ENCODE measurements at places on chromosomes 6 and 20.

- DNase-seq, result no peak
Observed at GRCh38 chr6:38413102-38413800, 226.5 kb downstream of the BTBD9 start.

- no peak for DNase-seq
Observed at GRCh38 chr6:107246972-107247615, 131.8 kb upstream of the BEND3 start.

DNA sequence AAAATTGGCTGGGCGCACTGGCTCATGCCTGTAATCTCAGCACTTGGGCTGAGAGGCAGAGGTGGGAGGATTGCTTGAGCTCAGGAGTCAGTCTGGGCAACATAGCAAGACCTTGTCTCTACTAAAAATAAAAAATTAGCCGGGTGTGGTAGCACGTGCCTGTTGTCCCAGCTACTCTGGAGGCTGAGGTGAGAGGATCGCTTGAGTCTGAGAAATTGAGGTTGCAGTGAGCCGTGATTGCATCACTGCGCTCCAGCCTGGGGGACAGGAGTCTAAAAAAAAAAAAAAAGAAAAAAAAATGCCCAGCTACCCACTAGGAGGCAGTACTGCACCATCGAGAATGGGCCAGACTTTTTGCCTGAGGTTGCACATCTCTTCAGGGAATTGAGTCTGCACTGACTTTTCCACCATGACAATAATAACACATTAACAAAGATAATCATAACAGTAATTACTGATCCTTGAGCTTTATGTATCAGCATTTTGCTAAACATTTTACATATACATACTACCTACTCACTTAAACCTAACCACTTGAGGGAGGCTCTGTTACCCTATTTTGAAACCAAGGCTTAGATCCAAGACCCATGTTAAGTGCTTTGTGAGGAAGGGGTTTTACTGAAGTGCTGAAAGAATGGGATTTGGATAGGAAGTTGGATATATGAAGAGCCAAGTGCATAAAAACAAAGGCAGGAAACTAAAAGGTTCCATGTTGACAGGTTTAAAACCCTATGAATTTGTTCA, 21.0 kb downstream of the SRSF3 start:
- peak; percentile 74 for DNase-seq

- no peak for DNase-seq
Observed at GRCh38 chr6:129481706-129482105, 228.3 kb downstream of the ARHGAP18 start.

DNA sequence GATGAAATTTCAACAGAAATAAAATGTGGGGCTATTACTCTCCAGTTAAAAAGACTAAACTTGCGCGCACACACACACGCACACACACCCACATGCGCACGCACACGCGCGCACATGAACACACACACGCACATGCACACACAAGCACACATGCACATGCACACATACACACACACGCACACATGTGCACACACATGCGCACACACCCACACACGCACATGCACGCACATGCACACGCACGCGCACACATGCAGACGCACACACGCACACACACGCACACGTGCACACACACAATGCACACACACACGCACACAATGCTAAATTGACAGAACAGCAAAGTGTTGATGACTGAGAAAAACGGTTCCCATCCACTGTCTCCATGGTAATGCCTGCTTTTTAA, 754.1 kb downstream of the CBLN4 start:
- DNase-seq, result no peak

GRCh38 chr6:2725999-2726567, 24.6 kb downstream of the MYLK4 start:
- DNase-seq, result peak; percentile 57

DNA sequence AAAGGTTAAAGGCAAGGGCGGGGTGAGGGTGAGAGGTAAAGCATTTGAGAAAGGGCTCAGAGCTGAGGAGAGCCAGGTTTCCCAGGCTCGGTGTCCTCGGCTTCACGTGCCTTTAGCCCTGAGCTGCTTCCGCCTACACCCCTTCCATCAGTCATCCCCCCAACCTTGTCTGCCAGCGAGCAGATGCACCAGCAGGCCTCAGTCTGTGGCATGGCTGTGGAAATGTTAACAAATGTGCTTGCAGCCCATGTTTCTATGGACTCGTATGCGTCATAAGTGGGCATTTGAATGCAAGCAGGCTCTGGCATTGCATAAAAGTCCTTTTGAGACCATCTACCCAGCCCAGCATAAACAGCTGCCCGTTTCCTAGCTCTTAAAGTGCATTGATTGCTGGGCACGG, 88.8 kb downstream of the SYNJ2 start:
- DNase-seq, result no peak

DNA sequence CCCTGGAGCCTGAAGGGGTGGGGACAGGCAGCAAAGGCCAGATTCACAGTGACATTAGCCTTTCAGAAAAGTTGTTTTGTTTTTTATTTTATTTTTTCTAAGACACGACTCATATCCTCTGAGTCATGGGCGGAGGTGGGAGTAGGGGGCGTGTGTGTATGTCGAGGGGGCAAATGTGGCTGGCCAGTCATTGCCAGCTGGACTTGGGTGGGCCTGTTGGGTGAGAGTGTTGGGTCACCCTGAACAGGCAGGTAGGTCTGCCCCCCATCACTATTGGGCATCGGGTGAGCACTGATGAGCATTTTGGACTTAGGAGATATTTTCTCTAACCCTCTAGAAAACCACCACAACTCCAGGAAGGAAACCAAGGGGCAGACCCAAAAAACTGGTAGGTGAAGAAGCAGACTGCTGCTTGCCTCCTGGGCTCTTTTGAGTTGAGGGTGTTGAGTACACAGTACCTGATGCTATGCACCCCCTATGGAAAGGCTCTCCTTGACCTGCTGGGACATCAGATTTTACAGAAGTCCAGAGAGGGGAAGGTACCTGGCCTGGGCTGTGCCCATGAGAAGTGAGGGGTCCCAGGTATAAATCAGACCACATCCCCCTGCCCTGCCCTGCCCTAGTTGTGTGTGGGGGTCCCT, 5.6 kb downstream of the SMIM29 start:
- no peak for DNase-seq

DNA sequence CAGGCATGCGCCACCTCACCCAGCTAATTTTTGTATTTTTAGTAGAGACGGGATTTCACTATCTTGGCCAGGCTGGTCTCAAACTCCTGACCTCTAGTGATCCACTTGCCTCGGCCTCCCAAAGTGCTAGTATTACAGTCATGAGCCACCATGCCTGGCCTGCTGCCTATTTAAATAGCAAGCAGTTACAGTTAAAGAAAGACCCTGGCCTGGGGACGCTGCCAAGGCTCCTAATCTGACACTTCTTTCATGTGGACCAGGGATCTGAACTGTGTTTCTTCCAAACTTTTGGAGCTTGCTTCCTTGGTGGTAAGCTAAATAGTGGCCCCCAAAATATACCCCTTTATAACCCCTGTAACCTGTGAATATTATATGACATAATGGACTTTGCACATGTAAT, 15.3 kb downstream of the PPARD start:
- no peak for DNase-seq

GRCh38 chr6:27375613-27376079, 12.9 kb upstream of the ZNF391 start:
- DNase-seq, result peak; percentile 70

DNA sequence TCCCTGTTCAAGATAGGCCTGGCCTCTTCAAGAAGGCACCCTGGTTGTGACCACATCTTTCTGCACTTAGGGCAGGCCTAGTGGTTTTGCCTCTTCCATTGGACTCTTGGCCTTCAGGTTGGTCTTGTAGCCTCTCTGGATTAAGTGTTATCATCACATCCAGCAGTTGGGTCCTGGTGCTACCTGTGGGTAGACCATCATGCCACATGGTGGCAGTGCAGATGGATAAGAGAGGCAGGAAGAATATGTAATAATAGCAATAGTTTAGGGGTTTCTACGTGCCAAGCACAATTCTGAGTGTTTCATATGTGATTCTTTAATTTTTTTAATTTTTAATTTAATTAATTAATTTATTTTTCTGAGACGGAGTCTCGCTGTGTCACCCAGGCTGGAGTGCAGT, 28.5 kb upstream of the SNRPB2 start:
- peak; percentile 60 for DNase-seq

- DNase-seq, result no peak
Observed at GRCh38 chr6:118134736-118135135, 227.7 kb downstream of the SLC35F1 start.

GRCh38 chr20:47682028-47682783, 103.1 kb downstream of the SULF2 start:
- DNase-seq, result no peak

DNA sequence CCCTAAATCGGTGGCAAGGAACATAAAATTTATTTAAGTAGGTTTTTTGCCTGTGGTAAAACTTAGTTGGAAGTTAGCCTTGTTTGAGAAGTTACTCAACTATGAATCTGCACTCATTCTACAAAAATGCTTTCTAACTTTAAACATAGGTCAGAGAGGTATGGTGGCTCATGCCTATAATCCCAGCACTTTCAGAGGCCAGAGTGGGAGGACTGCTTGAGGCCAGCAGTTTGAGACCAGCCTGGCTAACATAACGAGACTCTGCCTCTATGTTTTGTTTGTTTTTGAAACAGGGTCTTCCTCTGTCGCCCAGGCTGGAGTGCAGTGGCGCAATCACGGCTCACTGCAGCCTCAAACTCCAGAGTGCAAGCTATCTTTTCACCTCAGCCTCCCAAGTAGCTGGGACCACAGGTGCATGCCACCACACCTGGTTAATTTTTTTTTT, 16.2 kb downstream of the USP49 start:
- DNase-seq, result no peak

GRCh38 chr6:22833191-22833590, 263.8 kb downstream of the HDGFL1 start:
- DNase-seq, result peak; percentile 10

GRCh38 chr20:2314759-2315439, 19.1 kb downstream of the TGM3 start:
- DNase-seq, result peak; percentile 51

DNA sequence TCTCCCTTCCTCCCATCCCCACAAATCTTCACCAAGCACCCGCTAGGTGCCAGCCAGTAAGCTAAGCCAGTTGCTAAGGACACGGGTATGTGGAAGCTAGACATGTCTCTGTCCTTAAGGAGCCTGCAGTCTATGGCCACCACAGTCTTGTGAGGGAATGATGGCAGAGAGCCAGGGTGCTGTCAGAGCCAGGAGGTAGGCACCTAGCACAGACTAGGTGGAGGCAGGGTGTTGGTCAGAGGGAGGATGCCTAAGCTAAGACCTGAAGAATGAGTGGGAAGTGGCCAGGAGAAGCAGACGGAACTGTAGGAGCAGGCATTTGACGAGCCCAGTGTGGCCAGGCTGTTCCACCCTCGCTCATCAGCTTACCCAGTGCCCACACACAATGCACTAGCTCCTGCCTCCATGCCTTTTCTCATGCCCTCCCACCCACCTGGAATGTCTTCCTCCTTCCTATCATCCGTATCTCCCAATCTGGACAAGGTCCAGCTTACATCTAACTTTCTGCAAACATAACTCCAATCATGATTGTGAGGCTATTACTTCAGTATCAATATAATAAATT, 125.6 kb downstream of the FOXC1 start:
- no peak for DNase-seq

DNA sequence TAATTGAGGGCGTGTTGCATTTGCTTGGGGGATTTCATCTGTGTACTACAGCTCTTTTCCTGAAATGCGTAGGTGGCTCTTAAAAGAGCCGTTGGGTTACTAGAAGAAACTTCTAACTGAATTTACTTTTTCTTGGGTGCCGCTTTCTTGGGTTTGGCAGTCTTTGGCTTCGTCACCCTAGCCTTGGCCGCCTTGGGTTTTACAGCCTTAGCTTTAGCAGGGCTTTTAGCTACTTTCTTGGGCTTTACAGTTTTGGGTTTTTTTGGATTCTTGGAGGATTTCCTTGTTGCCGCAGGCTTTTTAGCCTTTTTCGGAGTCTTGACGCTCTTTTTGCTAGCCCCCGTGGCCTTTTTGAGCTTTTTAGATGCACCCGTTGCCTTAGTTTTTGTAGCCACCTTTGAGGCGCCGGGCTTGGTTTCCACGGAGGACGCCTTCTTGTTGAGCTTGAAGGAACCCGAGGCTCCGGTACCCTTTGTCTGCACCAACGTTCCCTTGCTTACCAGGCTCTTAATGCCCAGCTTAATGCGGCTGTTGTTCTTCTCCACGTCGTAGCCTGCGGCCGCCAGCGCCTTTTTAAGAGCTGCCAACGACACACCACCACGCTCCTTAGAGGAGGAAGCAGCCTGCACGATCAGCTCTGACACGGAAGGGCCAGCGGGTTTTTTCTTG, 54.5 kb downstream of the TRIM38 start:
- no peak for DNase-seq

- no peak for DNase-seq
Observed at GRCh38 chr20:4226330-4227084, 211.1 kb upstream of the RNF24 start.

- DNase-seq, result no peak
Observed at GRCh38 chr20:19510611-19511010, 247.4 kb upstream of the RIN2 start.

- no peak for DNase-seq
Observed at GRCh38 chr6:133707456-133707855, 181.5 kb upstream of the TCF21 start.

- DNase-seq, result no peak
Observed at GRCh38 chr6:18117136-18117535, 5.3 kb downstream of the NHLRC1 start.

- no peak for DNase-seq
Observed at GRCh38 chr6:119333707-119334295, 15.8 kb downstream of the MAN1A1 start.

GRCh38 chr6:4817551-4817950, 41.3 kb downstream of the CDYL start:
- no peak for DNase-seq

DNA sequence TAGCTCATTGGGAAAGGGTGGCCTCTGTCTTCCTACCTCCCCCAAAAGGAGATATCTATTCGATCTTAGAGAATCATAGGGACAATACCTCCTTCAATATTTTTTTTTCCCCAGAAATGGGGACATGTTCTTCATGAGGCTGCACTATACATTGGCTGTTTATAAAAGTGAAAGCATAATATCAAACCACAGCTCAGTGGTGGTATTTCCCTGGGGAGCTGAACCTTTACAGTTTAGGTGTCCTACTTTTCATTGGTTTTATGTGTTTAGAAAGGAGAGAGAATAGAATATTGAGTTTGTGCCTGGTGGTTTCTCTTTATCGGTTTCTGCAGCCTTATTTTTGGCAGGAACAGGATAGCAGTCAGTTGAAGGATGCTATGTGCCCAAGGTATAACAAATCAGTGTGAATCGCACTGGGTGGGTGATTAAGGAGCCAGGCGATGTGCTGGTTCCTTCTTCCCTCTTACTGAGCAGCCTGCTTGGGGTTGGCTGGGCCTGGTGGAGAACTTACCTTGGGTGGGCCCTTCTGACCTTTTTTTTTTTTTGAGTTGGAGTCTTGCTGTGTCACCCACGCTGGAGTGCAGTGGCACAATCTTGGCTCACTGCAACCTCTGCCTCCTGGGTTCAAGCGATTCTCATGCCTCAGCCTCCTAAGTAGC, 25.2 kb downstream of the UST start:
- no peak for DNase-seq

DNA sequence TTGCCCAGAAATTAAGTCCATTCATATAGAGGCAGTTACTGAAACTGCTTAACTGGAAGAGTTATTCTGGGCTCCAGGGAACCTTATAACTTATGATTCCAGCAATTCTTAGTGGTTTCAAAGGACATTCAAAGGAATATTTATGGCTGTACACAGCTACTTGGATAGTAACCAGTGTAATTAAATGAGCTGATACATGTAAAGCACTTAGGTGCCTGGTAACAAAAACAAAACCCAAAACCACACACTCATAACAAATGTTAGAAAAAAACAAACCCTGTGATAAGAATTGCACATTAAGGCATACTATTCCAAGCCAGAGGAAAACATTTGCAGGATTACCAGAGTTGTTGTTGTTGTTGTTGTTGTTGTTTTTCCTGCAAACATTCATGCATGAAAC, 51.5 kb downstream of the STK4 start:
- DNase-seq, result no peak
